Hindlimb muscle (tissue), 1 donor: ENCODE measurements at places on chromosomes 7 and 10.

DNA sequence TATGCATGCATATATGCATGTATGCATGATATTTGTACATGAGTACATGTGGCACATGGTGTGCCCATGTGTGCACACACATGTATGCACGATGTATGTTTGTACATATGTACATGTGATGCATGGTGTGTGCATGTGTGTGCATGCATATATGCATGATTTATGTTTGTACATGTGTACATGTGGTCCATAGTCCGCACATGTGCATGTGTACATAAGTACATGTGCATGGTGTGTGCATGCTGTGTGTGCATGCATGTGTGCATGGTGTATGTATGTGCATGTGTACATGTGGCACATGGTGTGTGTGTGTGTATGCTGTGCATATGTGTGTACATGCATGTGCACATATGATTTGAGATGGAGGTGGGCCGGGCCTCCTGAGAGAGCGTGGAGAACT lies 384.2 kb downstream of the TYW1 start:
- DNase-seq: no peak

DNA sequence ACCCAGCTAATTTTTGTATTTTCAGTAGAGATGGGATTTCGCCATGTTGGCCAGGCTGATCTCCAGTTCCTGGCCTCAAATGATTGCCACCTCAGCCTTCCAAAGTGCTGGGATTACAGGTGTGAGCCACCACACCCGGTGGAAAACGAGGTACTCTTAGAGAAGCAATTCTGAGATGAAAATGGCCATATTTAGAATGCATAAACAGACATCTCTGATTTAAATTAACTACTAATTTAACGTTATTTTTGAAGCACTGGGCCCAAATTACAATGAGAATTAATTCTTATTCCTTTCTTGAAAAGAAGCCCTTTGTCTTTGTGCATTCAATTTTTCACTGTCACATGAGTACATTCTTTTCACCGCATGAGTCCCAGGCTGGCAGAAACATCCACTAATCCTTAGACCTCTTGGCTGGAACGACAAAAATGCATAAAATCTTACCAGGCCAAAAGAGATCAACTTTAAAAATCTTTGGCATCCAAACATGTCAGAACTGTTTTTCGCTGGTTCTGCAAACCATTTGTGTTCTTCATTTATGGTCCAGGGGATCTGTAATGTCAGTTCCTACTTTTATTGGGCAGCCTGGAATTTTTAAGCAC lies 60.1 kb upstream of the CAPZA2 start:
- DNase-seq: no peak

DNA sequence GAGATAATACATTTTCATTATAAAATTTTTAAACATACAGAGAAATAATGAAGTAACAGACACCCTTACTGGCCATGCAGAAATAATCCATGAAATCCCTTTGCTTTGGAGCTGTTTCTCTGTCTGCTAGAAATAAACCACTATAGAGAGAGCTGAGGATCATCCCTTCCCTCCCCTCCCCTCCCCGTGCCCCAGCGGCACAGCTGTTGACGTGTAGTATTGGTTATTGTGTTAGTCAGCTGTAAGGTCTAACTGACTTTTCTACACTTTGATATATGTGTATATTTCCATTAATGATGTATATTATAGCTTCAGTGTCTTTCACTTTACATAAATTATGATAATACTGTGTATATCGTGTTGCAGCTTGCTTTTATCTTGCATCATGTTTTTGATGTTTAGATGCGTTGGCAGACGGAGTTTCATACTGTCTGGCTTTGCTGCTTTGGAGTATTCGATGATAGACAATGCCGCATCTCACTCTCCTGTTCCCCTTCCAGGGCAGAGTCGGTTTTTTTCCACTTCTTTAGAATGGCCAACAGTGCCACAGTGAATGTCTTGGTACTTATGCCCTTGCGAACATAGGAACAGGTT lies 27.4 kb upstream of the GRID1 start:
- DNase-seq: no peak

DNA sequence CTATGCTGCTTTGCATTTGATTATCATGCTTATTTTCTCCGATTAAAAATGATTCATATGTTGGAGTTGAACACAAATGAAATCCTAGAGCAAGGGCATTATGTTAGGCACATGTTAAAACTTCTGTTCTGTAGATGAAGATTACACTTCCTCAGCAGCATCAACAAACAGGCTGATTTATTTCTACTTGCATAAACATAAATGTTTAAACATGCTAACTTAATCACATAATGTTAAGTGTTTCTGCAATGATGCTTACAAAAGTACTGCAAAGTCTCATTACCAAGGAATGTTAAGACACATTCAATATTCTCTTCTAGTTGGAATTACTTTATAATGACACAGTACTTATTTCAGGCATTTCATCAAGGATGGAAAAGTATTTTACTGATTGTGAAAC lies 770.8 kb downstream of the ANKRD7 start:
- DNase-seq: no peak

GRCh38 chr7:20713792-20714191 lies 72.9 kb downstream of the SP8 start:
- no peak for DNase-seq

DNA sequence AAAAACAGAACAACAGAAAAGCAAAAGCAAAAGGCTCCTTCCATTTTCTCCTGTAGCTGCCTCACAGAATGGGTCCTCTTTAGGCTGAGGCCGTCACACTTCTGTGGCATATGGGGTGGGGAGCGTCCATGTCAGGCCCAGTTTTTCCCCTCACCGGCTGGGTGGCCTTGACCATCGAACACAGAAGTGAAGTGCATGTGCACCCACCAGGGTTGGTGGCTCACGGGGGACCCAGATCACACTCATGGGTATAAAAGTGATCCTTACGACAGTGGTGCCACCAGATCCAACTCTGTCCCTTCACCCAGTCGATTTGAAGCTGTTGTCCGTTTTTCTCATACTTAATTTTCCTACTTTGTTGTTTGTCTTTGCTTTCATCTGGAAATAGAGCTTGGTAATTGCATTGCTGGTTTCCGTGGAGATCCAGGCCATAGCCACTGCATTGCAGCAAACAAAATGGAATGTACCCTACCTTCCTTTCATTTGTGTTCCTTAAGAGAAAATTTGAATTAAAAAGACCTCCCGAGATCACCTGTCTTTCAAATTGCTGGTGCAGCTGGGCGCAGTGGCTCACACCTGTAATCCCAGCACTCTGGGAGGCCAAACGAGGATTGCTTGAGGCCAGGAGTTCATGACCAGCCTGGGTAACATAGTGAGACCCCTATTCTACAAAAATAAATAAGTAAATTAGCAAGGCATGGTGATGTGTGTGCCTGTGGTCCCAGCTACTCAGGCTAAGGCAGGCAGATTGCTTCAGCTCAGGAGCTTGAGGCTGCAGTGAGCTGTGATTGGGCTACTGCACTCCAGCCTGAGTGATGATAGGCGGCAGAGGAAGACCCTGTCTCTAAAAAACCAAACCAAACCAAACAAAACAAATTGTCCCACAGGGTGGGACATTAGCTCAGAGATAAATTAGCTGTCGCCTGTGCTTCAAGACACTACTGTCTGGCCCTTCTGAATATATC lies 10.7 kb upstream of the GJD4 start:
- no peak for DNase-seq

- DNase-seq: no peak
These were observed 15.6 kb upstream of the FXYD4 start for GRCh38 chr10:43355749-43356371.

DNA sequence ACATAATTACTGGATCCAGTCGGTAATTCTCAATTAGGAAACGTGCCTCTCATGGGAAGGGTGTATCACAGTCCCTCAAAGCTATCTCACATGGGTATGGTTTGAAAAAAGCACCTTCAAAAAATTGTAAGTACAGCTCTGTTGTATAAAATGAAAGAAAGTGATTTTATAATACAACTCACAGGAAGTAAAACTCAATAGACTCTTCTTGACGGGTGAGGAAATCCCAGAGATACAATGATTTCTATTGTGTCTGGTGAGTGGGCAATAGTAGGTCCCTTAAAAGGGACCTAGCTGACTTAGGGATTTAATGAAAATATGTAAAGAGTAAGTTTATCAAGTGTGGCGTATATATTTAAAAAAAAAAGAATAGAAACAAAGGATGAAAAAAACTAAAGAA lies 27.0 kb downstream of the TASOR2 start:
- no peak for DNase-seq

- DNase-seq: no peak
These were observed 183.0 kb downstream of the THSD7A start for GRCh38 chr7:11648980-11649379.

DNA sequence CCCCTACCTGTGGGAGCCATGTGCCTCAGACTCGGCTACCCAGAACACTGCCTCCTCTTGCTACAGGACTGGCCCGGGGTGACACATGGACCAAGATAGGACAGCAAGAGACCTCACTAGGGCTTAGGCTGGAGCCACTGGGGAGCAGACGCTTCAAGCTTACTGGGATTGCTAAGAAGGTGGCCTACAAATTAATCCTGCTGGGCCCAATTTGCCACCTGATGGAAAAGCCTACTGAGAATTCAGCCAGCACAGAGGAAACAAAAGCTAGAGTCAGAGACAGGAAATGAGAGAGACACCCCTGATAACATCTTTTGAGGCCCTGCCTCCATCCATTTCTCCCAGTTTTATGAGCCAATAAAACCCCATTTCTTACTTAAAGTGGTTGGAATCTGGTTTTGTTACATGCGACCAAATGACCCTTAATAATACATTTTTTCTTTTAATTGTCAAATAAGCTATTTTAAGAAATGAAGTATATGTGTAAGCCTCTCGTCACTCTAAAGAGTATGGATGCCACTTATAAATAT lies 282.1 kb downstream of the CXCL12 start:
- DNase-seq: no peak

DNA sequence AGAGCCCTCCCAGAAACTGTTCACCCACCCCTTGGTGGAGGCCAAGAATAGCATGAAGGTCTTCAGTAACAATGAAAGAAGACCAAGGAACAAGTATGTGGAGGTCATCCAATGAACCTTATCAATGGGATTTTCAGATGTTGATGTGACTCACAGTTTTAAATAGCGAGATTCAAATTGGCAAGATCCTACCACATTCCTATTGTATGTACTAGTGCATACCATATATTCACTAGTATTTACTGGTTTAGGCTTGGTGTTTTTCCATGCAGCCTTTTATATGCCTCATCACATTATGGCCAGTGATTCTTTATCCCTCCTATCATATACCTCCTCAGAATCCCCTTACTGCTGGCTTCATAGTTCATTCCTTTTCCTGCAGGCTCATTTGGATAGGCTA lies 54.4 kb downstream of the ITGB8 start:
- DNase-seq: no peak

DNA sequence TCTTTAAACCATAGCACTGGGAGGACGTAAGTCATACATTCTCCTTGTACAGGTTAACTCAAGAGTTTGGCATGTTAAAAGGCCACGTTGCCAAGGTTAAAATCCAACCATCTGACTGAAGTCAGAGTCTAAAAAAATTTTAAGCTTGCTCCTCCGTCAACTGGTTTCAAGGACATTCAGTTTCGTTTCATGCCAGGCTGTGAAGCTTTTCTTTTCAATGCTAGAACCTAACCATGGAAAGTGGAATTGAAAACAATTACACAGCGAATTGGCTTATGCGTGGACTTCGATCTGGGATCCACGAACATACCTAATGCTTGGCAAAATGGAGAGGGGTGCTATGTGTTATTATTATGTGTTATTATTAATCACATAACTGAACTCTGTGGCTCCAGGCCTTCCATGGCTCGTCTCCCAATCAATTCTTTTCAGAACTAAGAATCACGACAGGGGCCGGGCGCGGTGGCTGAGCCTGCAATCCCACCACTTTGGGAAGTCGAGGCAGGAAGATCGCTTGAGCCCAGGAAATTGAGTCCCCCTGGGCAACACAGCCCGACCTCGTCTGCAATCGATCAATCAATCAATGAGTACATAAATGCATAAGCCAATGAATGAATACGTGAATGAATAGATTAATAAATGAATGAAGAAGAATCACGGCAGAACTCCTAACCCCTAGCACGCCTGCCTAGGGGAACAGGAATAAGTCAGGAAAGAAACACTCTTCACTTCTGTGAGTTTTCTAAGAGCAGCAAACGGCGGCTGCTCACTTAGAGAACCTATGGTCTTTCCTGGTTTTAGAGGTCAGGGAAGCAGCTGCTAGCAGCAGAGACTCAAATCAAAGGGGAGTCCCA lies 733 bp upstream of the ARL5B start:
- DNase-seq: peak; percentile 49

- no peak for DNase-seq
These were observed 10.2 kb upstream of the EPC1 start for GRCh38 chr10:32357056-32357735.

DNA sequence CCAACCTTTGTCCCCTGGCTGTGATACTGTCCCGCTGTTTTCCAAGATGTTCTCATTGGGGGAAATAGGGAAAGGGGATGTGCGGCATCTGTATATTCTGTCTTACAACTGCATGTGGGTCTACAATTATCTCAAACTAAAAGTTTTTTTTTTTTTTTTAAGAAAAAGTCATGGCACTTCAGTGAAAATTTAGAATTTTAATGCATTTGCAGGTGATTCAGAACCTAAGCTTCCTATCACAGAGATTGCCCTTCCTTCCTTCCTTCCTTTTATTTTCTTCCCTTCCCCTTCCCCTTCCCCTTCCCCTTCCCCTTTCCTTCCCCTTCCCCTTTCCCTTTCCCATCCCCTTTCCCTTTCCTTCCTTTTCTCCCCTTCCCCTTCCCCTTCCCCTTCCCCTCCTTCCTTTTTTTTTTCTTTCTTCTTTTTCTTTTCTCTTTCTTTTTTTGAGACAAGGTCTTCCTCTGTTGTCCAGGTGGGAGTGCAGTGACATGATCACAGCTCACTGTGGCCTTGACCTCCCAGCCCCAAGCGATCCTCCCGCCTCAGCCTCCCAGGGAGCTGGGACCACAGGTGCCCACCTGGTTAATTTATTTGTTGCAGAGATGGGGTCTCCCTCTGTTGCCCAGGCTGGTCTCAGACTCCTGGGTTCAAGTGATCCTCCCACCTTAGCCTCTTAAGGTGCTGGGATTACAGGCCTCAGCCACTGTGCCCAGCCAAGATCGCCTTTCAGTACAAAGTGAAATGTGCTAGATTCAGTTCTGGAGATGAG lies 32.0 kb downstream of the JAKMIP3 start:
- no peak for DNase-seq

DNA sequence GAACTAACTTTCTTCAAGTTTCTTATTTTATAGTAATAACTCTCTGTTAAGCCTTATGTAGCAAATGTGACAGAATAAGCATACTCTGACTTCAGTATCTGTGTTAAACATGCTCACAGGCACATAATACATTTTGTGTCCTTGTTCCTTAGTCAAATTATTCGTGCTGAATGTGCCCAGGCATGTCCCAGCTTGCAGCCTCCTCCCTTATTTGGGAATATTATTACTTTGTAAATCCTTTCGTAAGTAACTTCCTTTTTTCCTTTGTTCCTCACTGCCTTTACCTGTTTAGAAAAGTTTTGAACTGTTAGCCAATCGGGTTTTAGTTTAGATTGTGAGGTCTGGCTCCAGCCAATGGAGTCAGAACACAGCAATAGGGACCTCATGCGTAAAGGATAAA lies 46.9 kb downstream of the GALNT11 start:
- DNase-seq: no peak

- DNase-seq: no peak
These were observed 24.6 kb downstream of the MYOF start for GRCh38 chr10:93457511-93457910.

GRCh38 chr10:98028168-98028770 lies 2.2 kb downstream of the CRTAC1 start:
- DNase-seq: no peak
